ENCODE measurements at places on chromosomes 16 and 17.
A peak's percentile ranks its signal among the peaks of the same experiment; 100 is the strongest.

- no peak for DNase-seq
These were observed 18.0 kb upstream of the SLC16A5 start for GRCh38 chr17:75069783-75070182.

GRCh38 chr17:6380915-6381438, 53.9 kb downstream of the AIPL1 start:
- DNase-seq = no peak

DNA sequence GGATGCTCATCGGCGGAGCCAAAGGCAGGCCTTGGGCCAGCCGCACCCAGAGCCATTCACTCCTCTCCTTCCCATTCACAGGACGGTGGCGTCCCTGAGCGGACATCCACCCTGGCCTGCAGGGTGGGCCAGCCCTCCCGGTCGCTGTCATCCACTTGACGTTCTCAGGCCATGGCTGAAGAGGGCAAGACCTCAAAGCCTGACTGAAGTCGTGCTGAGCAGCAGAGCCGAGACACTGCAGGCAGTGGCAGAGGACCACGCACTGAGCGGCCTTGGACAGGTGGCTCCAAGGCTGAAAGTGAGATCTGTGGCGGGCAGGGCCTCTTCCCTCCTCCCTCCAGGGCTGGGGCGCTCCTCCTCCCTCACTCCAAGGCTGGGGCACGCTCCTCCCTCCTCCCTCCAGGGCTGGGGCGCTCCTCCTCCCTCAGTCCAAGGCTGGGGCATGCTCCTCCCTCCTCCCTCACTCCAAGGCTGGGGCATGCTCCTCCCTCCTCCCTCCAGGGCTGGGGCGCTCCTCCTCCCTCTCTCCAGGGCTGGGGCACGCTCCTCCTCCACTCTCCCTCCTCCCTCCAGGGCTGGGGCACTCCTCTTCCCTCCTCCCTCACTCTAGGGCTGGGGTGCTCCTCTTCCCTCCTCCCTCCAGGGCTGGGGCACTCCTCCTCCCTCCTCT, 24.1 kb downstream of the GNPTG start:
- DNase-seq = no peak

DNA sequence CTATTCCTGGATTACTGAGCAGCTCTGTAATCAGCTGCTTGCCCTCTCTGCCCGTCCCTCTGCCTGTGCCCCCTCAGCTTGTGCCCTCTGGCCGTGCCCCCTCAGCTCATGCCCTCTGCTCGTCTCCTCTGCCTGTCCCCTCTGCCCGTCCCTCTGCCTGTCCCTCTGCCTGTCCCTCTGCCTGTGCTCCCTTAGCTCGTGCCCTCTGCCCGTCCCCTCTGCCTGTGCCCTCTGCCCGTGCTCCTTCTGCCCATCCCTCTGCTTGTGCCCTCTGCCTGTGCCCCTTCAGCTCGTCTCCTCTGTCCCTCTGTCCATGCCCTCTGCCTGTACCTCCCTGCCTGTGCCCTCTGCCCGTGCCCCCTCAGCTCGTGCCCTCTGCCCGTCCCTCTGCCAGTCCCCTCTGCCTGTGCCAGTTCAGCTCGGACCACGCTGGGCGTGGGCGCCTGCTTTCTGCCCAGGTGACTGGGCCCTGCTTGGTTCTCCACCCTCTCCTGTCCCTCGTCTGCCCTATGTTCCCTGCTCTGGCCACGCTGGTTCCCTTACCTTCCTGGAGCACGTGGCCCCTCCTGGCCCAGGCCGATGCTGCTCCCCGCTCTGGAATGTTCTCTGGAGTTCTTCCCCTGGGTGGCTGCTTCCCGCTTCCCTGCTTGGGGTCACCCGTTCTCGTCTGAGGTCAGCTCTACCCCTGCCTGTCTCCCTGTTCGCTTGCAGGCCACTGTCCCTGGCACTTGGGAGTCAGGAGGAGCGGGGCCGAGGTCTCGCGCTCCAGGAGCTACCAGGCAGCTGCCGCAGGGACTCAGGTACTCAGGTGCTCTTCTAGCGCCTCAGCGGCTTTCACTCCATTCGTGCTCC, 63.9 kb downstream of the BANP start:
- DNase-seq = no peak

DNA sequence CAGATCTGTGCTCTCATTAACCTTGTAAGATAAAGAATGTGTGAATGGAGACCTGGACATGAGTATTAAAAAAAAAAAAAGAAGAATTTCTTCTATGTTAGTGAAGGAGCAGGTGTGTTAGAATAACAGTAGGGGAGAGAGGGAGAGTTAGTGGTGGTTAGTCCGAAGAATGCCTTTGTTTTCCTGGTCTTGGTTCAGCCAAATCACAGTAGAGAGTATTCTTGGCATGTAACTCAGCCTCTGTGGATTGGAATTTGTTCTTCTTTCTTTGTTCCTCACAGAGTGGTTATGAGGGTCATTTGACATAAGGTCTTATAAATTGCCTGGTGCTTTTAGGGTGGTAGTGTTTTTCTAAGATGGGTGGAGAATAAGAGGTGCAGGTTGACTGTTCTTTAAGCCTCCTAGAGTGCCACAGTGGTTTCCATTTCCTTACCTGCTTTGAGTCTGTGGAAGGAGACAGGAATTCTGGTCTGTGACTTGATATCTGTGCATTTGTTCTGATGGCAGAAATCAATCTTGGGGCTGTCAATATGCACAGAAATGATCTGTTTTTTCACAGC, 17.6 kb downstream of the NUP93 start:
- no peak for DNase-seq

DNA sequence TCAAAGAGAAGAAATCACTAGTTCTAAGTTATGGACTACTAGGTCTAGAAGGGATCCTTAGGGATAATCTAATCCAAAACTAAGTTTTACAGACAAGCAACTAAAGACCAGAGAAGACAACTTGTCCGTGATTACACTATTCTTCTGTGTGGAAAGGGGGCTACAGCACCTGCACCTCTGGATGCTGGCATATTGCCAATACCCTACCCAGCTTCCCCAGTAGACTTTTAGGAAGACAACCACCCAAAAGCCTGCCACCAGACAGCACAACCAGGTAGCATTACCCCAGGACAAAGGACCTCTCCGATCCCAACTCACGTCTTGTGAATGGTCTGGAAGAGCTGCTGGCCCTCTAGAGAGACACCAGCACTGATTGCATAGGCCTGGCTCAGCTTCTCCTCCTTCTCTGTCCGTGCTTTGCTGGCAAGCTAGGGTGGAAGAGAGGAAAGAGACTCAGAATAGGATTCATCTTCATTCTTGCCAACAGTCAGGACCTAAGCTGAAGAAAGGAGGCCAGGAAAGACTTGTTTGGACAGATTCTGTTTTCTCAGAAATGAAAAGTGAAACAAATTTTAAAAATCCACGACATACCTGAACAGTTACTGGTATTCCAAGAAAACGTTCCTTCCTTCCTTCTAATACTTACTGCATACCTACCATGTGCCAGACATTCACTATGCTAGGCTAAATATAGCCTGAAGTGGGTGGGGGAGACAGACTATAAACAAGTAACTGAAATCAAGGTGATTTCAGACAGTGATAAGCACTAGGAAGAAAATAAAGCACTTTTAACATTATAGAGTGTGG, 25.3 kb upstream of the TMEM101 start:
- DNase-seq = no peak

GRCh38 chr17:7038025-7038862, 2.4 kb downstream of the SLC16A13 start:
- DNase-seq = no peak

- DNase-seq = no peak
These were observed 27.3 kb upstream of the KSR1 start for GRCh38 chr17:27428781-27429505.

DNA sequence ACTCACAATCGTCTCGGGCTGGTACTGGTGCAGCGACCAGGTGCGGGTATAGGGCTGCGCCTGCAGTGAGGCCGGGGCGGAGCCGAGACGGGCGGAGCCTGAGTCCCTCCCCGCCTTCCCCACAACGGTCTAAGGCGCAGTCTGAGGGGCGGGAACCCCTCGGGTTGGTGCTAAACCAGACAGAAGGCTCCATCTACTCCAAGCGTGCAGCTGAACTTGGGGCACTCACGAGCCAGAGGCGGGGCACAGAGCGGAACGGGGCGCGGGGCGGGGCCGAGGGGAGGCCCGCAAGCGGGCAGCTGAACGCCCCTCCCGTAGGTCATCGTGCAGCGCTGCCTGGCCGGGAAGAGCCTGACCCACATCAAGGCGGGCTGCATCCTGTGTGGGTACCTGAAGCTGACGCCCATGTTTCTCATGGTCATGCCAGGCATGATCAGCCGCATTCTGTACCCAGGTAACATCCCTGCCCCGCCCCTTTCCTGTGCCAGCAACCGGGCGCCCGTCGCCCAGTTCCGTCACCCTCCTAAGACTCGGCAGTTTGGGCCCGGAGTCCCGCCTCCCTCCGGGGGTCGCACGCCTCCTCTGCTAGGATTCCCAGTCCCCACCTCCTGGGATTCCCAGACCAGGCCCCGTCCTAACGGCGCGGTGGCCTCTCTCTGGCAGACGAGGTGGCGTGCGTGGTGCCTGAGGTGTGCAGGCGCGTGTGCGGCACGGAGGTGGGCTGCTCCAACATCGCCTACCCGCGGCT, 5.0 kb downstream of the SLC5A2 start:
- no peak for DNase-seq

GRCh38 chr16:76614269-76614668, 337.1 kb downstream of the CNTNAP4 start:
- DNase-seq = no peak

- DNase-seq = no peak
These were observed 694.3 kb downstream of the KCNJ2 start for GRCh38 chr17:70863436-70864248.

- DNase-seq = no peak
These were observed 1509.2 kb downstream of the CDH11 start for GRCh38 chr16:63612462-63613227.

- DNase-seq = no peak
These were observed 1070.0 kb downstream of the CDH11 start for GRCh38 chr16:64051824-64052223.

GRCh38 chr16:86018487-86018886, 119.5 kb downstream of the IRF8 start:
- peak; percentile 66 for DNase-seq

GRCh38 chr16:75236232-75236631, 15.2 kb downstream of the BCAR1 start:
- no peak for DNase-seq

DNA sequence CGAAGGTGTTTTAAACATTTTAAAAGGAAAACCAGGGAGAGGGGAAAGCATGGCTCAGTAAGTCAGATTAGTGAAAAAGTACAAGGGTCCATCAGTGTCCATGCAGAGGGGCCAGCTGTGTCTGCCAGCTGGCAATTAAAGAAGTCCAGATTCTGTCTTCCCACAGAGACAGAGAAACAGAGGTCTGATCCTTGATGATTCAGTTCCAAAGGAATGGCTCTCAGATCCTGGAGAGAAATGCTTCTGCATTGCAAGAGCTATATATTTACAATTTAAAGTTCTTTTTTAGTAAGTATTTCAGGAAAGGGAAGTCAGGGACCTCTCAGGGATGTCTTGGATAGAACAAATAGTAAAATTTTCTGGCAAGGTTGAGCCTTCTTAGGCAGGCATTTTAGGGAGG, 56.2 kb downstream of the HSD17B2 start:
- no peak for DNase-seq

GRCh38 chr16:86379505-86379846, 130.9 kb upstream of the FOXF1 start:
- DNase-seq = no peak

GRCh38 chr17:3621146-3621720, 12.0 kb upstream of the TRPV1 start:
- DNase-seq = no peak

DNA sequence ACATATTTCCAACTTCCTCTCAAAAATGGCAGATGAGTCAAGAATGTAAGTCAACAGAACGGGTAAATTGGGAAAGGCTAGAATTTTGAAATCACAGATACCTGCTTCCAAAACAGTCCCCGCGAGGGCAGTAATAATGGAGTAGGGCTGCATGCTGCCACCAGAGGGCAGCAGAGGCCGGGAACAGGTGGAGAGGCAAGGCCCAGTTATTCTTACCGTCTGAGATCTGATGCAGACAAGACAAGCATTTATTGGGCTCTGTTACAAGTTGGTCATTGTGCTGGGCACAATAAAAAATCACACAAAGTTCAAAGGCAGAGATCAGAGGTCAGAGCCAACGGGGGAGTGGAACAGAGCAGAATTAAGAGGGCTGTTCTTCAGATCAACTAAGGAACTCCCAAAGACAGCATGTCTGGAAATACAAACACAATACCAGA, 8.8 kb upstream of the MLKL start:
- DNase-seq = peak; percentile 37

DNA sequence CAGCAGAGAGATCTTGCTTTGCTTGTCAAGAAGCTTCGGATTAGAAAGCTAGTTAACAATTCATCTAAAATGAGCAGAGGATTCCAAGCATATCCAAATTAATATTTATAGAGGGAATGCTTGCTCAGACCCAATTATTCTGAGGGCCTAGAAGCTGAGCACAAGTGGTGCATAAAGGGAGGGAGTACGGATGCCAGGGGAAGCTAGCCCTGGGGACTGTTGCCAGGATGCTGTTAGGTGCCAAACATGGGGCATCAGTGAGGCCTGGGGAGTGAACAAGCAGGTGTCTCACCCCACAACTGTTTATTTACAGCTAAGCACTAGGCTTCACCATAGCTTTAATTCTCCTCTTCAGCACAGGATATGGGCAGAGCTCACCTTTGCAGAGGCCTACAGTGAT, 684.1 kb upstream of the C16orf82 start:
- no peak for DNase-seq

GRCh38 chr16:23401139-23401538, 51.9 kb downstream of the COG7 start:
- DNase-seq = no peak

DNA sequence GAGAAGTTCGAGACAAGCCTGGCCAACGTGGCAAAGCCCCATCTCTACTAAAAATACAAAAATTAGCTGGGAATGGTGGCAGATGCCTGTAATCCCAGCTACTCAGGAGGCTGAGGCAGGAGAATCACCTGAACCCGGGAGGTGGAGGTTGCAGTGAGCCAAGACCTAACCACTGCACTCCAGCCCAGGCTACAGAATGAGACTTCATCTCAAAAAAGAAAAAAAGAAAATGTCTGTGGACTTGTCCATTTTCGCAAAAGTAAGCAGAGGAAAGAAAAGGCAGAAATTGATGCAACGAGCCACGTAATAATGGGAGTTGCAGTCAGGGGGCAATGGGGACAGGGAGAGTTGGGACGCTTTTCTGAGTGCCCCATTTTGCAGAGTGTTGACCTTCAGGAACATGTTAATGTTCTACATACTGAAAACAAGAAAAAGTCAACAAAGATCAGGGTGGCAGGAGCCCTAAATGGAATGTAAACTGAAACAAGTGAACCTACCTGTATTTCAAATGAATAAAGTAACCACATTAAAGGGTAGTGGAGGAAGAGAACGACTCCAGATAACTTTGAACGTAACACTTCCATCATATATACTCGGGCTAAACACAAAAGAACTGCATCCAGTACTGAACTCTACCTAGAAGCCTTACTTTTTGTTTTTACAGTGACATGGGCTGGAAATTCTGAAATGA, 76.4 kb downstream of the CNGB1 start:
- no peak for DNase-seq

DNA sequence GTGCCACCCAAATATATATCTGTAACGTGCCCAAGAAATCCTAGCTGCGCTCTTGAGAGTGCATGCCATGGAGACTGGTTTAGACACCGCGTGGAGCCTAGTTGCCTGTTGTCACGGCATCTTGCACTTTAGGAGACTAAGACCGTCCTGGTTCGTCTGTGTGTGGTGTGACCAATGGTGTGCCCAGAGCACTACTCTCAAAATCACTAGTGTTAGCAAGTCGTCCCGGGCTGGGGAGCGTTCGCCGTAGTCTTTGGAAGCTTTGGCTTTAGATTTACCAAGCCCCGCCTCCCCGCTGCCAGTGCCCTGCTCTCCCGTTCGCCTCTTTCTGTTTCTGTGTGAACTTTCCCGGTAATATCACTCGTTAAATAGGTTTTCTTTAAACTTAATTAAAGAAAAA, 27.0 kb downstream of the CLUH start:
- no peak for DNase-seq

- no peak for DNase-seq
These were observed 195.8 kb upstream of the GSE1 start for GRCh38 chr16:85417156-85417860.

Data from urinary bladder (tissue), 4 donors.